ENCODE measurements at places on chromosomes 4 and X.

DNA sequence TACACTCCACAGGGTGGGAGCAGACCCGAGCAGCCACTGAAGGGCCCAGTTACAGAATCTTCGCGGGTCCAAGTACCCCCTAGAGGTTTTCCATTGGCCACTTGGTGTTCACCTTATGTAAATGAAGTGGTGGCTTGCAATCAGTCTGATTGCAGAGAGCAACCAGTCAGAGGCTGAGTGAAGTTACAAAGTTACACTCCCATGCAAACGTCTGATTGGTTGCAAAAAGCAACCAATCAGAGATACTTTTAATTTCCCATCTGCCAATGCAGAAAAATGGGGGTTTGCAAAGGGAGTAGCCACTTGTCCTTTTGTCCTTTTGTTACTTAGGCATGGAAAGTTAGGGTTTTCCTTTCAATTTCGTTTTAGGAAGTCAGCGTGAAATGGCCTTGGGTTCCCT lies 27.0 kb upstream of the NKAP start:
- DNase-seq = no peak

DNA sequence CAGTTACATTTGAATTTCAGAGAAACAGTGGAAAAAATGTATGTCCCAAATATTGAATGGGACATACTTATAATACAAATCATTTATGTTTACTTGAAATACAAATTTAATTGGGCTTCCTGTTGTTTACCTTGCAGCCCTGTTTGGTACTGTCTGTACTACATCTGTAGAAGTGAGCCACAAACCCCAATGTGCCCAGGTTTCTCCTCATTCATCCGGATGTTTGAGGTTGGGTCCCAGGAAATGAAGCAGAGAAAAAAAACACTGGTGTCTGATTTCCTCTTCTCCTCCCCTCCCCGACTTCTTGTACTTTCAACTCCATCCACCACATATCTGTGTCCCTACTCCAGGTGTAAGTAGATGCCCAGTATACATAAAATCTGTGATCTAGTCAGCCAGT lies 27.1 kb upstream of the SCRG1 start:
- no peak for DNase-seq

DNA sequence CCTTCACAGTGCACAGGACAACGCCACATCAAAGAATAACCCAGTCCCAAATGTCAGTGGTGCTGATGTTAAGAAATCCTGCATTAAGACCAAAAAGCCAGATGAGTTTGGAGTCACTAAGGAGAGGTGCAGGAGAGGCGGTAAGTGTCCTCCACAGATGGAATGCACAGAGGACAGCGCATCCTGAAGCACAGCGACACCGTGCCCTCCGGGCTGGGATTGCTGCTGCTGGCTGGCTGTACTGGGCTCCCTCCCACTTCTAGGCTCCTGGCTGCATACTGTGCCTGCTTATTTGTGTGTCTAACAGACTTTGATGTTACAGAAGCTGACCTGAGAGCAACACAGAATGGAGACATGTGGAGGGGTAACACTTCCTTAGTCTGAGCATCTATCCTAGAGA lies 325.6 kb upstream of the BOD1L1 start:
- DNase-seq = no peak

- DNase-seq = no peak
Observed at GRCh38 chrX:15973946-15974345, 119.3 kb upstream of the AP1S2 start.

DNA sequence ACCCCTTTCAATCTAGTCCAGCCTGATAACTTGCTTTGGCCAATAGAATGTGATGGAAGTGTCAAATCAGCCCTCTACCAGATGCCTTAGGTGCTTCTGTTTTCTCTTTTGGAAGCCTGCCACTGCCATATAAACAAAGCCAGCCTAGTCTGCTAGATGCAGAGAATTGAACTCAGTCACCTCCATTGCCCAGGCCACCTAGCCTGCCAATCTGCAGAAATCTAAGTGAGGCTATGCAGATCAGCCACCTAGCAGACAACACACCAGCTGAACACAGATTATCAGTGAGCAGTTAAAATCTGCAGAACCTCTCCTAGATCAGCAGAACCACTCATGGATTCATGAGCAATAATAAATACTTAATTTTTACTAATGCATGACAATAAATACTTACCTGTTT lies 1108.2 kb downstream of the PCDH18 start:
- no peak for DNase-seq

Measured in retinal pigment epithelial cell (primary cell).